ENCODE measurements at places on chromosomes 5 and 9. TPM values are rescaled to one million over a fixed set of nuclear protein-coding genes. Genes with fewer than 3 reads are reported as not detected.

- no peak for DNase-seq
Observed at GRCh38 chr9:37096628-37097027, 23.7 kb upstream of the ZCCHC7 start.

GRCh38 chr5:133950821-133951612, 17.4 kb downstream of the C5orf15 start:
- DNase-seq = no peak

- no peak for DNase-seq
Observed at GRCh38 chr5:42919600-42919999, 107.9 kb upstream of the SELENOP start.

GRCh38 chr5:135139381-135140134, 105.5 kb upstream of the PITX1 start:
- peak; percentile 92 for DNase-seq

GRCh38 chr5:126450346-126450745, 27.1 kb downstream of the GRAMD2B start:
- DNase-seq = no peak

Gene PCDHB12
- 0.32 TPM for polyA plus RNA-seq

GRCh38 chr9:132591244-132591643, 8.8 kb downstream of the BARHL1 start:
- no peak for DNase-seq

Gene ADCY2
- not detected for polyA plus RNA-seq

DNA sequence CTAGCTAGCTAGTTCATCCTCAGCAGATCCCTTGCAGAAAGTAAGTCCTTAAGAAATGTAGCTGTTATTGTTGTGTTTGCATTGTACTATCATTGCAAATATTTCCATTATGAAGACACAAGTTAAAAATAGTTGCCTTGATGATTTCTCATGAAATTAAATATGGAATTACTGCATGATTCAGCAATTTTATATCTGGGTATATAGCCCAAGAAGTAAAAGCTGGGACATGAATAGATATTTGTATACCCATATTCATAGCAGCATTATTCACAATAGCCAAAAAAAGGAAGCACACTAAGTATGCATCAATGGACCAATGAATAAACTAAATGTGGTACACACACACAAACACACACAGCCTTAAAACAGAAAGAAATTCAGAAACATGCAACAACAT, 6.8 kb downstream of the IFNB1 start:
- no peak for DNase-seq

Gene TTF1
- 8.0 TPM for polyA plus RNA-seq

Gene LCN15
- polyA plus RNA-seq = not detected

DNA sequence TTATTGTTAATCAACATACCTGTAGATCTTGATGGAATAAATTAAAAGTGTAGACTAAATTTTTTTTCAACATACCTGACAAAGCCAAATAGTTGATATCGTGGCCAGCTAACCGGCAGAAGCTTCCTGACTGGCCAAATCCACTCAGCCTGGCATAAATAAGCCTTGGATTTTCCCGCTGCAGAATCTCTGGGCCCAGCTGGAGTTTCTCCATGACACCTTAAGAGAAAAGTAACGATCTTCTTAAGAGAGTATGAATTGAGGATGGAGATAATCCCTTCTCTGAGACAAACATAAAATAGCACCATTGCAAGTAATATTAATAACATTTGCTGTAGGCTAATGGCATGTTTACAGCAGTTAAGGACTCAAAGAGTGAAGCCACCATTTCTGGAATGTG, 2.2 kb downstream of the AMACR start:
- DNase-seq = no peak

Gene CTXN3
- polyA plus RNA-seq = not detected

Gene TAF9
- 171 TPM for polyA plus RNA-seq

- no peak for DNase-seq
Observed at GRCh38 chr9:5499157-5499556, 11.2 kb upstream of the PDCD1LG2 start.

DNA sequence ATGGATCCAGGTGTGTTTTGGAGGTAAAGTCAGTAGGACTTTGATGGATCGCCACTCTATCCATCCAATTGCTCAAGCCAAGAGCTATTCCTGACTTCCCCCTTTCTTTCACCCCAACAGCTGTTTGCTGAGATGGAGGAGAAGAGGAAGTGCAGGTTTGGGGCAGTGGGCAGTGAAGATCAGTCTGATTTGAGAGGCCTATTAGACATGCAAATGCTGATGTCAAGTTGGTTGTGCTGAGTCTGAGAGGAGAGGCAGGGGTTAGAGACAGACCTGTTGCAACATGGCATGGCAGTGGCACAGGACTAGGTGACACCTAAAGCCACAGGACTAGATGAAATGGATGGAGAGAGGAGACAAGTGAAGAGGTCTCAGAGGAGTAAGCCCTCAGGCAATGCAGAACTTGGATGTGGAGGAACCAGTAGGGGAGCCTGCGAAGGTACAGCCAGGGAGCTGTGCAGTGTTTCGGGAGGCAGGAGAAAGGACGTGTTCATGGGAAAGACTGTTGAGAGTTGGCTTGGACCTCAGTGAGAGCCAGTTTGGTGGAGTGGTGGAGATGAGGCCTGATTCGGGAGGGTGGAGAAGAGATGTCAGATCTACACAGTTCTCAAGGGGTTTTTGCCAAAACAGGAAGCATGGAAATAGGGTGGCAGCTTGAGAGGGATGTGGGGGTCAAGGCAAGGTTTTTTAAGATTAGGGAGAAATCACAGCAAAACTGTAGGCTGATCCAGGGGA, 175.0 kb downstream of the MACROH2A1 start:
- no peak for DNase-seq

Gene CBY3
- polyA plus RNA-seq = not detected

Gene SOX30
- 0.09 TPM for polyA plus RNA-seq

Gene IER5L
- polyA plus RNA-seq = 4.9 TPM

Gene IL9
- polyA plus RNA-seq = not detected

DNA sequence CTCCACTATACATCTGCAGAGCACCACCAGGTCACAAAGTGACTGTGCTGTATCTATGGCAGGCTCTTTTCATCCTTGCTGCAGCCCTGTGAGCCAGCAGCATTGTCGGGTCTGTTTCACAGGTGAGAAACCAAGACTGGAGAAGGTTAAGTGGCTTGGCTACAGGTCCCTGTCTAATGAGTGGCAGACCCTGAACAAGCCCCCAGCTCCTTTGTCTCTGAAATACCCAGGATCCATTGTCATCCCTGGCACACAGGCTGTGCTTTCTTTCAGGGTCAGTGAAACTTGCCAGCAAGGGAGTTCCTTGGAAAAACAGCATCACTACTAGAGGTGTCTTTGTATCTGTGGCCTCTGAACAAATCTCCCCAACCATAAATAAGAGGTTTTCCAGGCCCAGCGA, 27.6 kb upstream of the CXCL14 start:
- DNase-seq = no peak

Gene STPG3
- polyA plus RNA-seq = not detected

- no peak for DNase-seq
Observed at GRCh38 chr5:96952974-96953730, 17.3 kb downstream of the LNPEP start.

Gene SUSD3
- polyA plus RNA-seq = 1.4 TPM

- no peak for DNase-seq
Observed at GRCh38 chr5:172835290-172835993, 1.4 kb downstream of the ERGIC1 start.

Gene KCNV2
- polyA plus RNA-seq = not detected

DNA sequence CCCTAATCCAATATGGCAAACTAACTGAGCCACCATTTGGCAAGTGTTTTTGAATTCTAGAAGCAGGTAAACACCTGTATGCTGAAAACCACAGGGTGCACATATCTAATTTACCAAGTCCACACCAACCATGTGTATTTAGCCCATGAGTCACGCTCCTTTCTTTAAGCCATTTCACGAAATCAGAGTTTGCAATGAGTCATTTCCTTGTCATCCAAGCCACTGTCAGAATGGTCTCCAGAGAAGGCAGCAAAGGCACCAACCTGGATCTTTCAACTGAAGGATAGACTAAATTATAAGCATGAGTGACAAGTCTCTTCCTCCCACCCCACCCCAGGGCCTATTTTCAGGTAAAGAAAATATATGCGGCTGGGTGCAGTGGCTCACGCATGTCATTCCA, 110.0 kb downstream of the PAX5 start:
- DNase-seq = peak; percentile 15

DNA sequence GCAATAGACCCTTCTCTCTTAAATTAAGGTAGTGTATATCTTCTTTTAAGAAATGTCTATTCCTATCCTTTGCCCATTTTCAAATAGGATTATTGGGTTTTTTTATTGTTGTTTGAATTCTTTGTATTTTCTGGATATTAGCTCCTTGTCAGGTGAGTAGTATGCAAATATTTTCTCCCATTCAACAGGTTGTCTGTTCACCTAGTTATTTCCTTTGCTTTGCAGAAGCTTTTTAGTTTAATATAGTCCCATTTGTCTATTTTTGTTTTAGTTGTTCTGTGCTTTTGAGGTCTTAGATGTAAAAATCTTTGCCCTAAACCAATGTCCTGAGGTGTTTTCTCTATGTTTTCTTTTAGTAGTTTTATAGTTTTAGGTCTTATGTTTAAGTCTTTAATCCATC, 104.7 kb downstream of the CWC27 start:
- no peak for DNase-seq

Gene ACOT12
- 0.56 TPM for polyA plus RNA-seq

DNA sequence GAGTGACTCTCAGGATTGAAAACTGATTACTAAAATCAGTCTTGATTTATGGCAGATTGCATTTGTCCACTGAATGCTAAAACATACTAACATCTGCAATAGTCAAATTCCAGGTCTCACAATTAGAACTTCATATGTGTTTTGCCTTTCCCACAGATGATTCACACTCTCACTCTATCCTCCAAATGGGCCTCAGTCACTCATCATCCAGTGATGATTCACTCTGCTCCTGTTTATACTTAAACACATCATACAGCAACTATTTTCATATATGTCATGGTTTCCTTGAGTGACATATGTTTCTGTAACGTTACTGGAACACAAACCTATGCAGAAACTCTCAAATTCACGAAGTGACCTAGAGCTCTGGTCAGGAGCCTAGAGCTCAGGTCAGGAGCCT, 512.9 kb downstream of the HINT1 start:
- no peak for DNase-seq

Gene SERF1B
- 14.8 TPM for polyA plus RNA-seq

- no peak for DNase-seq
Observed at GRCh38 chr9:79688363-79688762, 116.6 kb downstream of the TLE4 start.

Gene TSSK1B
- not detected for polyA plus RNA-seq

DNA sequence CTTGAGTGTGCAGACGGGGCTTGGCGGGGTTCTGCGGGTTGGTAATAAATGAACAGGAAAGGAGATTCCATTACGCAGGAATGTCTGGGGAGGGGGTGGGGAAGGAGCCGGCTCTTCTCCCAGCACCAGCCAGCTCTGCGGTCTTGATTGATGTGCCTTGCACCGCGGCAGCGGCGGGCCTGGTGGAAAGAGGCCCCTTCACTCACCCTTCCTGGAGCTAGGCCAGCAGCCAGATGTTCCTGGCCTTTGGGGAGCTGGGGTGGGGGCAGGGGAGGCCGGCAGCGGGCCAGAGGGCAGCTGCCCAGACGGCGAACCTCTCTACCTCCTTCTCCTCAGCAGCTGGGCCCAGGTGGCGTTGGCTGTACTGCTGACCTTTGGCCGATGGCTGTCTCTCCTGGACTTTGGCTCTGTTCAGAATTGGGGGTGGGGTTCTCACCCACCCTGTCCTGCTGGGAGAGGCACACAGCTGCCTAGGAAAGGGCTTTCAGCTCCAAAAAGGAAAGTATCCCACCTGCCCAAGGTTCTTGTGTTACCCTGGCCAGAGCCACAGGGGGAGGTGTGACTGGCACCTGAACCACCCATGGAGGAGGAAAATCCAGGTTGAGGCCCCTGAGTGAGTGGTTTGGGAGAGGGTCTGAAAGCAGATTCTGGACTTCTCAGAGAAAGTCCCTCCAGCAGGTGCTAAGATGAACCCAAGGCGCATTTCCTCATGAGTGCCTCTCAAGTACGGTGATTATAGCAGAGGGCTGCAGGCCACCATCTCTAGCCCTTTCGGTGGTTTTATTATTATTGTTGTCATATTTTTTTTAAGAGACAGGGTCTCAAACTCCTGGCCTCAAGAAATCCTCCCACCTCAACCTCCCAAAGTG, 58.0 kb upstream of the SYNPO start:
- DNase-seq = peak; percentile 55
